ENCODE measurements at places on chromosomes 5 and 9.
A peak's percentile ranks its signal among the peaks of the same experiment; 100 is the strongest.

DNA sequence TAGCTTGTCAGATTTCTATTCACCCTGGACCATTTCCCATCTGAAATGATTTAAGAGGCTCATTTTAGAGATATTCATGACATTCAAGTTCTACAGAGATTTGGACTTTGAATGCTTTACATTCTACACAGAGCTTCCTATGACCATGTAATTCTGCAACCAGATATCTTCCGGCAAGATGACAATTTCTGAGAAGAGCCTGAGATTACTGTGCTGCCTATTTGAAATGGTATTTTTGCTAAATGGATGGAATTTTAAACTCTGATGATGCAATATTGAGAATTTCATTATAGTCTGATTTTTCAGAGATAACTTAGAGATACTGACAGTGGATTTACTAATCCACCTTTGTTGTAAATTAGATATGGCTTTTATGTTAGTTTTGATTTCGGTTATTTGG lies 16.0 kb upstream of the ACOT12 start:
- DNase-seq: no peak

GRCh38 chr9:25742256-25742655 lies 64.0 kb upstream of the TUSC1 start:
- DNase-seq: no peak

DNA sequence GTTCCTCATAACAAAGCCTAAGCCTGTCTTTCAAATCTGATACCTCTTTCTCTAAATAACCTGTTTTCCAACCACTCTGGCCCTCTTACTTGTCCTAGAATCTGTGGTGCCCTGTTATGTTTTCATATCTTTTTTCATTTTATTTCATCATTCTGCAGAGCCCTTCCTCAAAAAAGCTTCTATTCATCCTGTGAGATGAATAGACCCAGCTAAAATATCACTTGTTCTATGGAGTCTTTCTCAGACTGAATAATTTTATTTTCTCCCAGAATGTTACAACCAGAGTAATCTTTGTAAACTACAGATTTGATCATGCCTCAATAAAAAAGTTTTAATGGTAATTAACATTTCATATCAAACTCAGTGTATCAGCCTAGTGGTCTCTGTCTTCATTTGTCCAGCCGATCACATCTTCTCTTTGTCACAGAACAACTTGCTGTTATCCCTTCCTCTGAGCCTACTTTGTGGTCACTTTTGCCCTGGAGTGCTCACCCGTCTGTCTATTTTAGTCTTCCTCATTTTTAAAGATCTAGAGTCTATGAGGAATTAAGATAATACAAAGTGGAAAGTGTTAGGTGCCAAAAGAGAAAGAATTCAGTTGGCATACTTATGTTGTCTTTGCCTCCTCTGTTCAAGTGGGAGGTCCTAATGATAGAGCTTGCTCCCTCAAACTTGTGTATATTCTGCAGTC lies 77.8 kb downstream of the ZCCHC7 start:
- DNase-seq: no peak

- no peak for DNase-seq
Measured at GRCh38 chr5:95726811-95727763, 4.0 kb upstream of the RHOBTB3 start.

DNA sequence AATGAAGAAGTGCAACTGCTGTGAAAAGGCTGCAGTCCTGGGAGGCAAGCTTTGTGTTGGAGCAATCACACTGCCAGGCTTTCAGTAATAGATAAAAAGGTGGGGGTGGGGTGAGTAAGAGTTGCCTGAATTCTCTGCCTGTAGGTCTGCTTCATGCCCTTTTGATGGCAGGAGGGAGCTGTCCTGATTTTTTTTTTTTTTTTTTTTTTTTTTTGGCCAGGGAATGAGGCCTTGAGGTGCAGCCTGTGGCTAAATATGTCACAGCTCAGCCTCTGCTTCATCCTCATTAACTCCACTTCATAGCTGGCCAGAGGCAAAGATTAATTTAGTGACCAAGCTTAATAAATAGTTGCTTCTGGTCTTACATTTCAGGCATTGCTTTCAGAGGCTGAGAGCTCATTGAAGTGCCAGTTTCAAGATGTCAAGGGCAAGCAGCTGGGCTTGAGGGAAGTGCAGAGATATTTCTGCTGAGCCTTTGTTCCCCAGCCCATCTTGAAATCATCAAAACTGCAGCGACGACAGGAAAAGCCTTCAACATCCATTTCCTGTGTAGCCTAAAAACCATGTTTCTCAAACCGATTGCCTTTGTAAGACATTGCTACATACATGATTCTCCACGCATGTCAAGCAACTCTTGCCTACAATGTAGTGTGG lies 134.7 kb downstream of the MACIR start:
- peak; percentile 27 for DNase-seq

- no peak for DNase-seq
Measured at GRCh38 chr9:89410641-89411350, 87.1 kb downstream of the SEMA4D start.

DNA sequence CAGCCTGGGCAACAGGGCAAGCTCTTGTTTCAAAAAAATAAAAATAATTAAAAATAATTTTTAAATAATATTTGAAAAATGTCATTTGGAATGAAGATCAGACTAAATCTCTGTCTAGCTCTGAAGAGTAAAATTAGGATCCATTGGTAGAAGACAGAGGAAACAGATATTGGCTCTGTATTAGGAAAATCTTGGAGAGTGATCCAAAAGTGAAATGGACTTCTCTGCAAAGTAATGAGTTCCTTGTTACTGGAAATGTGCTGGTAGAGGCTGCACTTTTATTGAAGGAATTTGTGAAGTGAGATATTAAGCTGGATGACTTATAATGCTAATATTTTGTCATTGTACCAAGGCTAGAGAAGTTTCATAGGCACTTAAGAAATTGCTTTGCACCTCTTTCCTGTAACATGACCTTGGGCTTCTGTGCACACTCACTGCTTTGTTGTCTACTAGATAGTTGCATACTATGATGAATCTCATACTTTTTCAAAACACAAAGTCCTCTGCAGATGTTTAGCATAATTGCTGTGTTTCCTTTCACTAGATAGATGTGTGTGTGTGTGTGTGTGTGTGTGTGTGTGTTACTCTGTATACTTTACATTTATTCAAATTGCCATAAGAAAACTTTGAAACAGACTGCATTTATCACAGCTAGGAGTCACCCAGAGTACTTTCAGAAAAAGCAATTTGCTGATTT lies 13.1 kb downstream of the THBS4 start:
- no peak for DNase-seq

GRCh38 chr9:28707616-28708015 lies 1134.3 kb upstream of the C9orf72 start:
- no peak for DNase-seq

DNA sequence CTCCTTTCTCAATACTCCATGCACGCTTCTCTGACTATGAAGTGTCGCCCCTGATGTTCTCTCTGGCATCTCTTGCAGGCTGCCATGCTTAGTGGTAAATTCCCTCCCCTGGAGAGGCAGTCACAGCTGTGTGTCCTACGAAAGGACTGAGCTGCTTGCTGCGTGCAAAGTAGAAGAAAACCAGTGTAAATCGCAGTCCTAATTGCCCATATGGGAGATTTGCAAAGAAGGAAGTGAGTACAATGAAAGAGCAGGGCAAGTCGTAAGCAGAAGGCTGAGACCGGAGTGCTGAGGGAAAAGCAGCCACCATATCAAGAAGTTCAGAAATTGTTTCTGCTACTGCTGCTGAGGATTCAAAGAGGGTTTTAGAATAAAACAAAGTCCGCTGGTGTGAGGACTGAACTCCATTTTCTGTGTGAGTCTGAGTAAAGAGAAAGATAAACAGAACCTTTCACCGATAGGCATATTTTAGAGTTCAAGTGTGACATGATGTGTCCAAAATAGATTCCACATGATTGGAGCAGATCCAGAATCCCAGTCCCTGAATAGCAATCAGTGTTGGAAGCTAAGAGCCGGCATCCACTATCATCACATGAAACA lies 507.8 kb upstream of the MPDZ start:
- no peak for DNase-seq

DNA sequence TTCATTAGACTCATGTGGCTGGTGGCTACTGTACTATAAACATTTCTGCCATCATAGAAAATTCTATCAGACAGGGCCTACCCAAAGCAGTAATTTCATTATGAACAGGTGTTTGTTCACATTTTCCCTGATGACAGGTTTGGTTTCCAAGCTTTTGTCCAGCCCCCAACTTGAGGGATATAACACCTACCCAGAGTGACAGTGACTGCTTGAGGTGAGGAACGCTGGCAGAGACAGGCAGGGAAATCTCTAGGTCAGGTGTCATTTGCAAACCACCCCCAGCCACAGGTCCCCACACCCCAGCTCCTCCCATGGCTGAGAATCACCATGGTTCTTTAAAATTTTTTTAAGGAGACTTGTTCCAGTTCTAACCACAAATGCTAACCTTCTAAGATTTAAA lies 25.5 kb downstream of the GOLM1 start:
- DNase-seq: no peak

GRCh38 chr5:169544264-169544950 lies 39.2 kb upstream of the SPDL1 start:
- DNase-seq: no peak

DNA sequence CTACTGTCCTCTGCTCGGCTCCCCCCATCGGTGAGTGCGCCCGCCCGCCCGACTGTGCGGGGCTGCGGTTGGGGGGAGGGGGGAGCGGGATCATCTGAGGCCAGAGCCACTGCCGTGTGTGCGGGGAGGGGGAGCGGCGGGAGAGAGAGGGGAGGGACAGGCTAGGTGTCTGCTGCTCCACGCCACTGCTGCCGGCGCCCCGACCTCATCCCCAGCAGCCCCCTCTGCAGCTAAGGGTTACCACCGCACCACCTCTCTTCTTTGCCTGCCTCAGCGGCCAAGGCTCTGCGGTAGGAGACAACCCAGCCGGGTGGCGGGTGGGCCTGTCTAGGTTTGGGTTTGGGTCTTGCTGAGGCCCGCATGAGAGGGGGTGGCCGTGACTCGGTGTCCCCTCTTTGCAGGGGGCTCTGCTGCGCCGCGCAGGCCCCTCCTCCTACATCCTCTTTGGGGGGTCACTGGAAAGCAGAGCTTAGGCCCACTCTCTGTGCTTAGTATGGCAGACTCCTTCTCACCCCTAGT lies 670 bp upstream of the PURA start:
- no peak for DNase-seq

DNA sequence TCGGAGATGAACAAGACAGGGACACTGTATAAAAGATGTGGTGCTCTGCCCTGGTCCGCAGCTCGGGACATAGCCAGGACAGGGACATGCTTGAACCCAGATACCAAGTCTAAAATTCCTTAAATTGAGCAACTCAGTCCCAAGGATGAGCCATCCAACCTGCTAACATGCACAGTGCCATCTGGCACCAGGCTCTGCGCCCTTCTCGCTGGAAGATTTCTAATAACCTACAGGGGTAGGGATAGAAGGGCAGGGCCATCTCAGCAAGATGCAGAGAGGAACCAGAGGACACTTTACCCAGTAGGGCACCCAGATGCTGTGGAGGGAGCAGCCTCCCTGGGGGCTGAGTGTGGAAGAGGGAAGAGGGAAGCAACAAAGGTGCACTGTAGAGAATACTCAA lies 60.1 kb downstream of the SEMA4D start:
- DNase-seq: no peak

GRCh38 chr5:28808967-28809810 lies 1770.8 kb upstream of the CDH9 start:
- no peak for DNase-seq

DNA sequence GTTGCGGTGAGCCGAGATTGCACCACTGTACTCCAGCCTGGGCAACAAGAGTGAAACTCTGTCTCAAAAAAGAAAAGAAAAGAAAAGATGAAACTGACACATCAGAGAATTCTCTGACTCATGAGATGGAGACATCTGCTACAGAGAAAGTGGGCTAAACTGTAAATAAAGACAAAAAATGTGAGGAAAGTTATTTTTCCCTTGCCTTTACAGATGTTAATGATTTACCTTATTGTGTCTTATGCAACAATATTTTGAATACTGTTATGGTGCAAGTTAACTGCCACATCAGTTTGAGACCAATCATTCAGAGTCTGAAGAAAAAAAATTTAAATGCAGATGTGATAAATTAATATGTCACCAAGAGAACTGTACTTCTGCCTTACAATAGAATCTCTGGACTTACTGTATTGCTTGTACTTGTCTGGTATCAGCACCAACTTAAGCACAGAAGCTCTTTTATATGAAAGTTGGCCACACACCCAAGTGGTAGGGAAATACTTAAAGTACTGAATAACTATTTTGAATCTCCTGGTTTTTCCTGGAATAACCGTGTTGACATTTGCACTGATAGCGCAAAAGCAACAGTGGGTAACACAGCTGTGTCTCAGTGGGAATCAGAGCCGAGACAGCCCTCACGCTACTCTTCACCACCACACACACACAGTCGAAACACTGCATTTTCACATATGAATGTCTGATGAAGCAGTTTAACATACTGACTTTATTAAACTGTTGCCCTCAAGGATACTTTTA lies 169.9 kb downstream of the FANCC start:
- DNase-seq: no peak

DNA sequence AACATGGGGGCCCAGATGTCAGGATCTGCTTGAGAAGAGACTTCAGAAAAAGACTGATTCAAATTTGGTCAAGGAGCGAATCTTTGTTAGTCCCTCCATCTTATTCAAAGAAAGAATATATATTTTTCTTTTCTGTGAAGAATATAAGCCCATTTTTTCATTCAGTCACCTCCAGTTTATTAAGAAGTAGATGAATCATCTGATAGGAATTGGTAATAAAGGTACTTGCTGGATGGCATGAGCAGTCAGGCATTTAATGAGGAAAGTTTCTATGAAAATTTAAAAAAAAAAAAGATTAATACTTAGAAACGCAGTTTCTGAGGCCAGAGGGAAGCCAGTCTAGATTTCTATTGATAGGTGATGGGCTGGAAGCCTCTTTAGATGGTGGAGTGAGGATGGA lies 373.1 kb upstream of the SMC2 start:
- no peak for DNase-seq

DNA sequence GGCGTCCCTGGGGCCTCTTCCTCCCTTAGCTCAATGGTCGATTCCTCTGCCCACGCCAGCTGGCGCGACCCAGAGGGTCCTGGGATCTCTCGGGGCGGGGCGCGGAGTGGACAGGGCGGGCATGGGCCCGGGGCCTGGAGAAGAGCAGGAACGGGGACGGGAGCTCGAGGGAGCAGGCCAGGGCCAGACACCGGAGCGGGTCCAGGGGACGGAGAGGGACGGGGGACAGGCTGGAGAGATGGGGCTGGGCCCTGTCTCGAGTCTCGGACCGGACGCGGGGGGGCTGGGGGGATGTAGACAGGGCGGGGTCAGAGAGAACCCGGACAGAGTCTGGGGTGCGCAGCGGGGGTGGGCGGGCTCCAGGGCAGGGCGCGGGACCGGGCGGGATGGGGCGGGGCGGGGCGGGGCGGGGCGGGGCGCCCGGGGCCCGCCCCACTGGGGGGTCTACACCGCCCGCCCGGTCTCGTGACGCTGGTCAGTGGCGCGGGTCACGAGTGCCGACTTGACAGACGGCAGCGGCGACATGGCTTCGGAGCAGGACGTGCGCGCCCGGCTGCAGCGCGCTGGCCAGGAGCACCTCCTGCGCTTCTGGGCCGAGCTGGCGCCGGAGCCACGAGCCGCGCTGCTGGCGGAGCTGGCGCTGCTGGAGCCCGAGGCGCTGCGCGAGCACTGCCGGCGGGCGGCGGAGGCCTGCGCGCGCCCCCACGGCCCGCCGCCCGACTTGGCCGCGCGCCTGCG lies at the start of gene UAP1L1:
UAP1L1 (plus strand) TSS at position 508 of the 738 bp plus-strand sequence; CDS start at position 524, 16 bp downstream.
- no peak for DNase-seq

Data from AG09309 (cell line).